ENCODE measurements at places on chromosomes 16 and 17.

DNA sequence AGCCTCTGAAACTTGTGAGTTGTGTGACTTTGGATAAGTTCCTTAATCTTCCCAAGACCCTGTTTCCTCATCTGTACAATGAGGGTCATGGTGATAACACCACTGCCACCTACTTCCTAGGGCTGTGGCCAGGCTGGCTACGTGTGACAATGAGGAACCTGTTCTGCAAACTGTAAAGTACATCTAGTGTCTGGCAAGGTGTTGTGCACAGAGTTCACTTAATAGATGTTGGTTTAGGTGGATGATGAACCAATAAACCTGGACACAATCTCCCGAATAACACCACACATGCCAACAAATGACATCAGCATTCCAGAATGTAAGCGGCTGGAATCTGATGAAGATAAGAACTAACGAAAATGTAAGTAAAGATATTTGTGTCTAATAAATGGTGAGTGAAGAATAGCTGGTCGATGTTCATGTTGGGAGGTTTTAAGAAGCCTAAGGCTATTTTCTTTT is 82.3 kb downstream of the MARCHF10 start:
- no peak for DNase-seq

- DNase-seq, result no peak
Observed at GRCh38 chr17:77498091-77498741, 357.4 kb downstream of the SEC14L1 start.

DNA sequence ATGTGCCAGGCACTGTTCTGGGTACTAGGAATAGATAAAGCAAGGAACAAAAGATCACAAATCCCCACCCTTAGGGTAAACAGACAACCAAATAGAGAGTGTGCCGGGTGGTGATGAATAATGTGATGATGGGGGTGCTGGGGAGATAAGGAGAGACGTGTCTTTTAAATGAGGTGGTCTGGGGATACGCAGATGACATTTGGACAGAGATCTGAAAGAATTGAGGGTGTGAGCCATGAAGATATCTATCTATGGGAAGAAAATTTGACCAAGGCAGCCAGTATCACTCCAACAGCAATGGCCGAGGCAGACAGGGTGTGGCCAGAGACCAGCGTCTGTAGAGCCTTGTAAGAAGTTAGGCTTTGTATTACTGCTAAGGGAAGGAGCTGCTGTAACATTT is 165.3 kb downstream of the MRTFB start:
- DNase-seq, result no peak

GRCh38 chr17:78855561-78856165 is 15.0 kb upstream of the USP36 start:
- no peak for DNase-seq

DNA sequence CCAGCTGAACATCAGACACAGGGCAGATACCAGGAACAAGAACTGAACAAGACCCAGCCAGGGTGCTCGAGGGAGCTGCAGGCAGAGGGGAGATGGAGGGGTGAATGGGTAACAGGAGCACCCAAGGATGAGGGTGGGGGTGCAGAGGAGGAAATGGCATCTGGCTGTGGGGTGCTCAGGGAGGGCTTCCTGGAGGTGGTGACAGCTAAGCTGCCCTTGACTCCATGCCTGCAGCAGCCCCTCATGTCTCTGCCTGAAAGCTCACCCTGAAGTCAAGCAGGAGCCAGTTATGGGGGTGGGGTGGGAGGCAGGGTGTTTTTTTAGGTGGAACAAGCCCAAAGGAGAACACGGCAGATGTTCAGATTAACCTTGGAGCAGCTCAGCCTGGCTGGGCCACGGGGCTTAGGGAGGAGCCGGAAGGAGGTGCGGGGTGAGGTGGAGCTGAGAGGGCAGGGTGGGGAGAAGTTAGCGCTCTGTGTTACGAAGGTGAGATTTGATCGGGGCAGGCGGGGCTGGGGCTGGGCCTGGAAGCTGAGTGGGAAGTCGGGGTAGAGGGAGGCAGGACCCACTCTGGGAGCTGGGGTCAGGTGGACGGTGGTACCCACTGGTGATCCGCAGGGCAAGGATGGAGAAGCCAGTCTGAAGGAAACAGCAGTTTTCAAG is 143.0 kb downstream of the ENGASE start:
- no peak for DNase-seq

All from stimulated activated CD4-positive, alpha-beta T cell treated with anti-CD3 and anti-CD28 coated beads, TNF-alpha, amount 100 ng/mL, for 48 hours (primary cell).